Activated naive CD4-positive, alpha-beta T cell (primary cell): ENCODE measurements at places on chromosomes 12 and 14.

DNA sequence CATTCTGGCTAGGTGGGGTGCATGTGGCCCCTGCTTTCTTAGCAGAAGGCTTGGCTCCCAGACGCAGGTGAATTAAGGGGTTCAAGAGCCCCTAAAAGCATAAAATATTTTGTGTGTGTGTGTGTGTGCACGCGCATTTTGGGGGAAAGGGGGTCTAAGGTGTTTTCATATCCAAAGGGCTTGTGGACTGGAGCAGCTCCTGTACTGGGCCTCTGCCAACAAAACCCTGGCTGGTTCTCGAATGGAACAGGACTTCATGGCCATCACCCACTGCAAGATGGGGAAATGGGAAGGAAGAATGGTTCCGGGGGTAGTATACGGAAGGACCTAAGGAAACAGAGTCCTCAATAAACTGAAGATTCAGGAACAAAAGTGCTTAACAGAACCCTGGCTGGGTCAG is 3.9 kb upstream of the ATN1 start:
- no peak for DNase-seq

GRCh38 chr12:26614011-26614616 is 218.9 kb downstream of the ITPR2 start:
- no peak for DNase-seq

DNA sequence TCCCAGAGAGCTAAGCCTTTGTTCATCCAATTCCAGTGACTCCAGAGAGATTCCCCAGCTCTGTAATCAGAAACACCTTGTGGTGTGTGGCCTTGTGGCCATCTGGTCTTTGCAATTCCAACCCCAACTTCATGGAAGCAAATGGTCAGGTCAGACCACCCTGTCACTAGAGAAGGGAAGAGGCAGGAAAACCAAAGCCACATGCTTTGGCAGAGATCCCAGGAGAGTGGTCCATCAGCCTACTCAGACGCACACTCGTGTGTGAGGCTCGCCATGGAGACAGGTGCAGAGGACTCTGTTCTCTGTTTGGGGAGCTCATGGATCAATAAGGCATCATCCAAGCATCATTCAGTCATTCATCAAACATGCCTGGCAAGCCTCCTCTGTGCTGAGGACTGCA is 46.2 kb upstream of the TUNAR start:
- DNase-seq: no peak

- no peak for DNase-seq
These were observed 39.4 kb upstream of the CSRNP2 start for GRCh38 chr12:51122844-51123243.

DNA sequence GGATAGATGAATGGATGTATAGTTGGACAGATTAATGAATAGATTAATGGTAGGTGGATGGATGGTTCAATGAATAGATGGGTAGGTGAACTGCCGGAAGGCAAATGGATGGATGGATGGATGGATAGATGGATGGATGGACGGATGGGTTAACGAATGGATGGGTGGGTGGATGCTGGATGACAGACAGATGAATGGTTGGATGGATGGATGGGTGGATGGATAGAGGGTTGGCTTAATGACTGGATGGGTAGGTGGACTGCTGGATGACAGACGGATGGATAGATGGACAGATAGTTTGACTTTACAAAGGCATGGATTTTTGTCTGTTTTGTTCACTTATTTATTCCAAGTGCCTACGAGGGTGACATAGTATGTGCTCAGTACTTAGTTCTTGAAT is 64.4 kb downstream of the WSCD2 start:
- no peak for DNase-seq

DNA sequence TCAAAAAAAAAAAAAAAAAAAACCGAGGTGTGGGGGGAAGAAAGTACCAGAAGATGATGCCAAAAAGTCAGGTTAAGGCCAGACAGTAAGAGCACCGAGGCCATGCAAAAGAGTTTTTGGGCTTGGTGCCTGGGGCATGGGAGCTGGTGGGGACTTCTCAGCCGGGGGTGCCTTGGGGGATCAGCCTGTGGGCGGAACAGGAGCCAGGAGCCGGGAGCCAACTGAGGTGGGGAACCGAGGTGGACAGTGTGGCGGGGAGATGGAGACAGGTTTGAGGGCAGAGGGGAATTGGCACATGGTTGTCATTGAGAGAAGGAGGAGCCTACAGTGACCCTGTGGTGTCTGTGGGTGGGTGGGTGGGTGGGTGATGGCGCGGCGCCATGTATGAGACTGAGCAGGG is 33.2 kb downstream of the TSPAN11 start:
- no peak for DNase-seq

GRCh38 chr14:93036652-93037345 is 78.9 kb downstream of the ITPK1 start:
- DNase-seq: no peak

DNA sequence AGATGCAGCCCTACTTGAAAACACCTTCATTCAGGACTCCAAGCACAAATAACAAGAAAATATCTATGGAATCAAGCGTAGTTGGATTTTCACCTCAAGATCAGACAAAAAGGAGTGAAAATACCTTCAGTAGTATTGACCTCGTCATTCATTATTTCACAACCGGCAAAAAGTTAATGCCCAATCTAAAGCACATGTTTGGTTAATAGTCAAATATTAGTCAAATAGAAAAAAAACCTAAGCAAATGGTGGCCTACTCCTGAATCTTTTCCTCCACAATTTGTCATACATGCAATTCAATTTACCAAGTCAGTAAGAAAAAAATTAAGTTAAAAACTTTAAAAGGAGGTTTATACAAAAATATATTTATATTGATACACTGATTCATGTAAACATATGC is 50.0 kb downstream of the SLC38A4 start:
- no peak for DNase-seq
